ENCODE measurements at places on chromosomes 7 and 10. TPM values are rescaled to one million over a fixed set of nuclear protein-coding genes. Genes with fewer than 3 reads are reported as not detected.

The CYP3A5 gene
- total RNA-seq, result 4.6 TPM

The MYL10 gene
- not detected for total RNA-seq

The CYP3A7 gene
- not detected for total RNA-seq

The ACTL6B gene
- not detected for total RNA-seq

The RSPH10B gene
- 0.27 TPM for total RNA-seq

The LIPK gene
- not detected for total RNA-seq

The ADGRA1 gene
- total RNA-seq, result 0.13 TPM

The PDE1C gene
- 23.3 TPM for total RNA-seq

The PIK3CG gene
- 6.6 TPM for total RNA-seq

The CAMK2B gene
- 26.9 TPM for total RNA-seq

The PKD2L1 gene
- not detected for total RNA-seq

The PILRA gene
- 14.6 TPM for total RNA-seq

The GDF2 gene
- not detected for total RNA-seq

The FAM221A gene
- total RNA-seq, result 9.8 TPM

The PRSS1 gene
- 4.7 TPM for total RNA-seq

The SFTPA1 gene
- 6.3 TPM for total RNA-seq

The STOX1 gene
- 0.27 TPM for total RNA-seq

The NRF1 gene
- total RNA-seq, result 29.2 TPM

Data from sciatic nerve (tissue), 2 donors.